NCI-H2107 (cell line): ENCODE measurements at places on chromosomes 6 and 20.
A peak's percentile ranks its signal among the peaks of the same experiment; 100 is the strongest.

GRCh38 chr20:19785173-19785982, 27.3 kb downstream of the RIN2 start:
- DNase-seq: no peak

DNA sequence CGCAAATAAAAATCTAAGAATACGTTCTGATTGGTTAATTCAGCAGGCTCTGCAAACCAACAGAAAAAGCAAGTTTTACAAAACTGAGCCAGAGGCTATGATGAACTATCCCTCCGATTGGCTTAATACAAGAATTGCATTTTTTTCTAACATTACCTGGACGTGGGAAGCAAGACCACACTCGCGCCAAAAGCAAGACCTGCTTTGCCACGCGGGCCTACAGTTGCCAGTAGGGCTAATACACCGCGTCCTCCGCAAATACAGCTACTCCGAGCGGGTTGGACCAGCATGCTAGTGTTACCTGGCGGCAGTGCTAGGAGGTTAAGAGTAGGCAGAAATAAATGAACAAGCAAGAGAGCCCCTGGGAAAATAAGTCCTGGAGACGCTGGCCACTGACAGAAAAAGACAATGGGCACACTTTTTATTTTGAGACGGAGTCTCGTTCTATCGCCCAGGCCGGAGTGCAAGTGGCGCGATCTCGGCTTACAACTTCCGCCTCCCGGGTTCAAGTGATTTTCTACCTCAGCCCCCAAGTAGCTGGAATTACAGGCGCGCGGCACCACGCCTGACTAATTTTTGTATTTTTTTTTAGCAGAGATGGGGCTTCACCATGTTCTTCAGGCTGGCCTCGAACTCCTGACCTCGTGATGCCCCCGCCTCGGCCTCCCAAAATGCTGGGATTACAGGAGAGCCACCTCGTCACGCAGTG, 131.9 kb upstream of the BTN3A2 start:
- no peak for DNase-seq

DNA sequence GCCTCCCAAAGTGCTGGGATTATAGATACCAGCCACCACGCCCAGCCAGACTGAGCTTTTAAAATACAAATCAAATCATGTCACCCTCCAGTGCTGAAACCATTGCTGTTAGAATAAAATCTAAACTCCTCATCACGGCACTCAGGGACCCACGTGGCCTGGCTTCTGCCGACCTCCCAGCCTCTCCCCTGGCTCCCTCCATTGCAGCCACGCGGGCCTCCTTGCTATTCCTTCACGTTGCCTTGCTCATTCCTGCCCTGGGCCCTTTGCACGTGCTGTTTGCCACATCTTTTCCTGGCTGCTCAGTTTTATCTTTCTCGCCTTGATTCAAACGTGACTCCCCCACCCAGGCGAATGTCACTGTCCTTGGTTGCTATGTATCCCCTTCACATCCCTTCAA, 244.6 kb downstream of the PREX1 start:
- DNase-seq: no peak

GRCh38 chr20:40668449-40669228, 20.4 kb downstream of the MAFB start:
- no peak for DNase-seq

DNA sequence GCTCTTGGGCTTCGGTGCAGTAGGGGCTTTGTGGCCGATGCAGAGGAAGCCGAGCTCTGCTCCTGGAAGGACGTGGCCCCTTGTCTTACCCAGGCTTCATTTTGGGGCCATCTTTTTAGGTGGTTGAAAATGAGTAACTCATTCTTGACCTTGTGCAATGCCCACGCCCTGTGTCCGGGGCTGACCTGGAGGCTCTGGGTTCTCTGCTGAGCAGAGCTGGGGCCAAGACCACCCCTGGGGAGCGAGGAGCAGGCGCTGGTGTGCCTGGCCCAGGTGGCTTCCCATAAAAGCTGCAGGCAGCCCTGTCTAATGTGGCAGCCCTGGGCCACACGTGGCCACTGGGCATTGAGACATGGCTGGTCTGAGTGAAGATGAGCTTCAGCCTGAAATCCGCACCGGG, 25.7 kb downstream of the NTSR1 start:
- no peak for DNase-seq

DNA sequence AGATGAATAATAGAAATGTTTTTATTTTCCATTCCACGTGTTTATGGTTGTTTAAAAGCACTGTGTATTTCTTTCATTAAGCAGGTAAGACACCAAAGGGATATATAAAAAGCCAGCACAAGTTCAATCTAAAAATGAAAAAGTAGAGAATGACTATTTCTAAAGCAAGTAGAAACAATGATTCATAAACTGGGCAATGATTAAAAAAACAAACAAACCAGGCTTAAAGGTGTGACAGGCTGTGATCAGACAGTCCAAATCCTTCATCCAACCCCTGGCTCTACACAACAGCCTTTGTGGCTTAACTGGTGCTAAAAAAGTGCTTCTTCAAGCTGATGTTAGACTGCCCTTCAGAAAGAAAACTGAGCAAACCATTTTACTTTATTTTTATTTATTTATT, 45.7 kb upstream of the TSHZ2 start:
- no peak for DNase-seq

GRCh38 chr6:85431271-85431670, 18.6 kb upstream of the NT5E start:
- no peak for DNase-seq

DNA sequence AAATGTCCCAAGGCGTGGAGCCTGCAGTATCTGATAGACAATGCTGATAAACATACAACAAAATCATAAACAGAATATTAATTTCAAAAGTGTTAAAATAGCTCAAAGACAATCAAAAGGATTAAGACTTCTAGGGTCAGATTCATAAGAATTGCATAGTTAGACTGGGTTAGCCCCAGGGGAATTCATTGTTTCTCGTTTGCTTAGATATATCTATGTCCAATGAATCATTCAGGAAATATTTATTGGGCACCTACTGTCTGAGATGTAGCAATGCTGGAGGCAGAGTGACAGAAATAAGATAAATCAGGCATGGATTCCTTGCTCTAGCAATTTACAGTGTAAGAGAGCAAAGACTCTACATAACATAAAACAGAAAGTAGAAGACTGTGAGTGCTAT, 124.4 kb upstream of the PRL start:
- DNase-seq: no peak

- DNase-seq: no peak
These were observed 25.2 kb downstream of the FNDC1 start for GRCh38 chr6:159194421-159194820.

DNA sequence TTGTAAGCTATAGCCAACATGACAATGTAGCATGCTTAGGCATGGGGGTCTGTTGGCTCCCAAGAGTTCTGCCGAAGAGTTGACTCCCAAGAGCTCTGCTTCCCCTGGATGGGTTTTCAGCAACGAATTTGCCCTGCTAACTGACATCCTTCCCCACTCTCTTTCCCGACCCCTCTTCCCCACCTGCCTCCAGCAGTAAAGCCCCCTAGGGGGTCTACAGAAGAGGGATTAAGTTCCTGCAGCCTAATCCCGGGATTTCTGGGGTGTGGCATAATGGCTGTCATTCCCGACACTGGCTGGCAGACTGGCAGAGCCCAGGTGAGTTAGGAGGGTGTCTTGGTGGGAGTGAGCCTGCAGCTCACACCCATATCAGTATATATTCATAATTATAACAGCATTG, 121.0 kb upstream of the ZNF184 start:
- no peak for DNase-seq

DNA sequence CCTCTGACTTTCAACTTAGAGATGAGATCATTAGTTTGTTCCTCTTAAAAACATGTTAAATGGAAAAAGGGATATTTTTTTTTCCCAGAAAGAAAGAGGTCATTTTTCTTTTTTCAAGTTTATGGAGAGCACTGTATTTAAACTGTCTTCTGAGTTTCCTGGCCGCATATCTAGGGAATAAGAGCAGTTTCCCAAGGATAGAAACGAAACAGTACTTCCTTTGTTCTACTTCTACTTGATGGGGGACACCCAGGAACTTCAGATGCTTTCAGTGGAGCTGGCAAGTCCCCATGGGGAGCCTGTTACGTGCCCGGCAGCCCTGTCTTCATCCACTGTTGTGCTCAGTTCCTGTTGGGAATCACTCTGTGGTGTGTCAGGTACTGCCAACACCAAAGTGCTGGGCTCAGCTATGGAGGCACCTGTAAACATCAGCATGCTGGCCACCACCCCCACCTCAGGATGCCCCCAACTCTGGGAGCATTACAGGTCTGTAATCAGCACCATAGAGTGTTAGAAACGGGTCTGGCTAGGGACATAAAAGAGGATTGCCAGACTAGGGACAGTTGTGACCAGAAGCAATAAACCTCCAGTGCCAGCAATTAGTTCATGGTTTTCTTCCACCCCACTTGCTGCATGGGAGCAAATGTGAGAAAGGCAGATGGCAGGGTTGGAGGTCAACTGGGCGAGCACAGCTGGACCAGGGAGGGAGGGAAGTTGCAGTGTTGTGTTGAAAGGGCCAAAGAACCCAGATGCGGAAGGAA, 221.7 kb upstream of the ECI2 start:
- no peak for DNase-seq

GRCh38 chr20:25659999-25660398, 36.2 kb upstream of the NANP start:
- DNase-seq: no peak

DNA sequence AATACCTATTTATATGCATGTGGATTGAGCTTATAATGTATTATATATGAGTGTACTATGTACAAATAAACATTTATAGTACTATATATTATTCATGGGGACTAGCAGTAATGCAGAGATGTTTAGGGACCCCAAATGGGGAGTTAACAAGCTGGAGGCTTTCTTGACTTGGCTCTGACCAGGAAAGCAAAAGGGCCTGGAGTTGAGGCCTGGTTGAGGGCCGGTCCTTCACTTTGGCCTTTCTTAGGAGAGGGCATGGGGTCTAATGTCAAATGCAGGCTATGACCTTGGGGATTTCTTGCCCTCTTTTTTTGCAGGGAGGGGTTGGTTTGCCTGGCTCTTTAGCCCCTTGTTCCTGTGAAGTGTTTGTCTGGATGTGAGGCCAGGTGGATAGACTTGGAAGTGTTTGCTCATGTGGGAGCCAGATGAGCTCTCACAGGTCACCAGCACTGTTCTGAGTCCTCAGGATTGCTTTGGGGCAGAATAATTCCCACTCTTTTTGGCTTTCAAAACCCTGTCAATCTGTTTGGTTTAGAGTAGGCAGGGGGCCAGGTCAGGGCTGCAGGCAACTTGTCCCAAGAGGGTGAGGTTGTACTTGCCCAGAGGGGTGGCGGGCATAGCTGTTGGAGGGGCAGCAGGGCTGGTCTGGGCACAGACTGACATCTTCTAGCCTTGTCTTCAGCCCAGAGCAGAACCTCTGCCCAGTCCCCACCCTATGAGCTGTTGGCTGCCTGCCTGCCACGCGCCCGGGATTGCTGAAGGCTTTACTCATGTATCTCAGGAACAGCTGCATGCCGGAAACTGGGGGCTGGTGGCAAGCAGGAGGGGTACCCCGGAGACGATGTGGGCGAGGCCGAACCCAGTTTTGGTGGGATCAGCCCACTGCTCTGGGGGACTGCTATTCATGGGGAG, 14.6 kb downstream of the TJAP1 start:
- DNase-seq: no peak

DNA sequence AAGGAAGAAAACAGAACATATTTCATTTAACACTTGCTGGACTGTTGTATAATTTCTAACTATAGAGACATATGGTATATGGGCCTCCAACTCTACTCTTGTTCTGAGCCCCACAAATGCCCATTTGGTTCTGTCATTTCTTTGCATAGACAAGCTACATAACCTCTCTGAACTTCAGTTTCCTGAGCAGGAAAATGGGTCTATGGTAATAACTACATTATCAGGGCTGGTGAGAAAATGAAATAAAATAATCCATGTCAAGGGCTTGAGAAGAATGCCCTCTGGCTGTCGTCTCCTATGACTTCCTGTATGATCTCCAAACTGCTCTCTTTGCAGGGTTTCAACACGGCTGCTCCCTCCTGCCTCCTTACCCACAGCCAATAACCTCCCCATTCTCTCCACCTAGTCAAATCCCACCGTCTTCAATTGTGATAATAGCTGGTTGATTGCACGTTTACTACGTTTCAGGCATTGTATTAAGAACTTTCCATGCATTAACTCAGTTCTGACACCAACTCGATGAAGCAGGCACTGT, 12.0 kb downstream of the ZCCHC3 start:
- DNase-seq: no peak

GRCh38 chr20:46308258-46309157, at the start of gene CDH22:
TSS of gene CDH22 (minus strand) at chr20:46308498. CDS start at chr20:46251294, 57,204 bp downstream.
- peak; percentile 28 for DNase-seq

DNA sequence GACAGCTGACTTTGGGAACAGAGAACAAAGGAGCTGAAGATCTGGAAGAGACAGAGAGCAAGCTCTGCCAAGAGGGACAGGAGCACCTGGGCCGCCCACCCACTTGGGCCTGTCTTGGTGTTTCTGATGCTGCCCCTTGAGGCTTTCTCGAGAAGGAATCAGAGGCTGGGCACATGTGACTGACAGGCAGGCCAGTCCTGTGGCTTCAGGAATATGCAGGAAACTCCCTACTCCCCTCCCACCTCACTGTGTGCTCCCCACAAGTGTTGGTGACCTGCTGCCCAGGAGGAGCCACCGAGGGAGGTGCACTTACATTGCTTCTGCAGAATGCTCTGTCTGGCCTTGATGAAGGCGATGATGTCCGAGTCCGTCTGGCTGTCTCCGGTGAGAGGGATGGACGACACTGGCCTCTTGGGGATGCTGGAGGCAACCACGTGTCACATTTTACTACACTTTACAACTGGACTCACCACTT, 20.9 kb upstream of the KCNK16 start:
- DNase-seq: no peak

- DNase-seq: no peak
These were observed 94.4 kb downstream of the ADGRB3 start for GRCh38 chr6:68729377-68729903.

DNA sequence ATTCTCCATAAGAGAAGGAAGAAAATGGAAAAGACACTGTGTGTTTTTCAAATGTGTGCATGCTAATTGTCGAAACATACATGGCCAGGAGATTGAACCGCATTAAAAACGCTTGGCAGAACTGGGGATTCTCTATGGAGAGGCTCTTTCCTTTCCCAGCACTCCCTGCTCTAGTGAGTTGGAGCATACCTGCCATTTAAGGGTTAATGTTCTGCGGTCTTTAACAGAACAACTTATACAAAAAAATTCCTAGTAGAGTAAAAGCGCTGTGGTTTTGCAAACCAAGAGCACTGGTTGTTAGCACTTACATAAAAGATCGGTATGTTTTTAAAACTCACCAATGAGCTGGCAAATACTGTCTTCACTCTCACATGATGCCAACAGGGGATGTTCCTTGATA, 1.5 kb downstream of the TAGAP start:
- DNase-seq: no peak

DNA sequence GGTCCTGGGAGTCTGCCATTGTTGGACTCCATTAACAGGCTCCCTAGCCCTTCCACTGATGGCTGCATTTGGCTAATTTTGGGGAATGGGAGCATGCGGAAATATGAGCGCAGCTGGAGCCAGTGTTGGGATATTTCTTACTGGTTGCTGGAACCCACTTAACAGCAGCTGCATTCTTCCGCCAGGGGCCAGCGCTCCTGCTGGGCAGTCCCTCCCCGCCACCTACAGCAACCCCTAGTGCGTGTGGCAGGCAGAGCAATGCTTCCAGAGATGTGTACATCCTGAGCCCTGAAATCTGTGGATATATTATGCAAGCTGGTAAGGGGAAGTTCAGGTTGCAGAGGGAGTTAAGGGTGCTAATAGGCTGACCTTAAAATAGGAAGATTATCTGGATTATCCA, 16.4 kb downstream of the CST8 start:
- no peak for DNase-seq
